ENCODE measurements at places on chromosomes 3 and 15.
A peak's percentile ranks its signal among the peaks of the same experiment; 100 is the strongest.

- DNase-seq = no peak
These were observed 197.4 kb downstream of the SLC9A9 start for GRCh38 chr3:143650827-143651226.

- DNase-seq = peak; percentile 14
These were observed 81.9 kb downstream of the NUP210 start for GRCh38 chr3:13338231-13338630.

GRCh38 chr3:153658136-153658535 is 463.1 kb upstream of the ARHGEF26 start:
- no peak for DNase-seq

DNA sequence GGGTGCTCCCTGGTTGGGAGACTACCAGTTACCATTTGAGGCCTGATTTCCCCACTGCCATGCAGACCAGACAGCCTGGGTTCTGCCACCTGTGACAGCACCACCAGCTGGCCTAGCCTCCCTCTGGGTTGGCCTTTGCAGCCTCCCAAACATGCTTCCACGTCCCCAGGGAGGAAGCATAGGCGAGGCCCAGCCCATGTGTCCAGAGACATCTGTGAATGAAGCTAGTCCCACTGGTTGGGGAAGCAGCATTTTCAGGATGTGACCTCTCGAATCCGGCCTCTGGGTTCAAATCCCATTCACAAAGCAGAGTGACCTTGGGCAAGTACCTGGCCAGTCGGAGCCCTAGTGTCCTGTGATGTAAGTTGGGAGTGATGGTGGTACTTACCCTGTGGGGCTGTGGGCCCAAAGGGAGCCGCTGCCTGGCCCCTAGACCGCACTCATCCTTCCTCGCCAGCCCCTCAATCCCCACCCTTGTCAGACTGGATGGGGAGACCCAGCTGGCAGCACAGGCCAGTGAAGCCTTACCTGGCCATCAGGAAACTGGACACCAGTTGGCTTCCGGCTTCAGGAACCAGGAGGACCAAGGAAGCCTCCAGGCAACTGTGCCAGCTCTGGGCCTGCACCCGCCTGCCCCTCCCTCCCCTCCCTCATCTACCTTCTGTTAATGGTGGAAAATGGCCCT is 6.0 kb downstream of the KLF15 start:
- DNase-seq = no peak

- no peak for DNase-seq
These were observed 91.4 kb downstream of the SLC49A4 start for GRCh38 chr3:122886251-122886650.

- peak; percentile 44 for DNase-seq
These were observed 192.4 kb upstream of the DPH6 start for GRCh38 chr15:35738370-35738769.

- no peak for DNase-seq
These were observed 123.6 kb downstream of the KLHL25 start for GRCh38 chr15:85671156-85671555.

DNA sequence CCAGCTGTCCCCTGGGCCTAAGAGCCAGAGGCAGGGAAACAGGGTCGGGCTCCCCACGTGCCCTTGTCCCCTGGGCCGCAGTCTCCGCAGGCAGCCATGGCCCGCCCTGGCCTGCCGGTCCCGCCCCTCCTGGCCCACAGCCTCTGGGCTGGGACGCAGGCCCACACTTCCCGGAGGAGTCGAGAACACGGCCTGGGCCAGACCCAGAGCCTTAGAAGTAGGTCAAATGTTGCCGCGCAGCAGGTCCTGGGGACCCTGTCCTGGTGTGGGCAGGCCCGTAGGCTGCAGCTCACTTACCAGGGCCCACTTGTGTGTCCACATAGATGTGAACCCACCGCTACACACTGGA is 4.3 kb upstream of the MYL3 start:
- DNase-seq = no peak

DNA sequence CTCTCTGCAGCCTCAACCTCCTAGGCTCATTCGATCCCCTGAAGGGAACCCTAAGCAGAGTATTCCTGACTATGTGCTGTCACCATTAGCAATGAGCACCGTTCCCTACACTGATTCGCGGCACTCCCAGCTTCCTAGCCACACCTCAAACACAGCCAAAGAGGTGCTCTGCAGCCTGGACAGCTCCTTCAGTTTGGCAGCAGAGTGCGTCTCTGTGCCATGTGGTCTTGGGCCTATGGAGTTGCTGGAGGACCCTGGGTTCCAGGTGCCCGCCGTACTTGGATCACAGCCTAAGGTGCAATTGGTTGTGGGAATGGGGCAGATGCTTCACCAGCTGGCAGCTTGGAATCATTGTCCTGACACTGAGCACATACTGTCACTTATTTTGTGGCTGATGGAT is 17.3 kb upstream of the IL12A start:
- DNase-seq = no peak

- DNase-seq = no peak
These were observed 36.7 kb upstream of the SLC6A11 start for GRCh38 chr3:10779293-10779805.

- DNase-seq = no peak
These were observed 101.8 kb downstream of the RAB11A start for GRCh38 chr15:65970937-65971740.

- no peak for DNase-seq
These were observed 377.3 kb downstream of the MECOM start for GRCh38 chr3:169286214-169286613.

- DNase-seq = peak; percentile 56
These were observed 8.3 kb downstream of the ANKRD63 start for GRCh38 chr15:40274350-40275274.

- no peak for DNase-seq
These were observed 12.6 kb downstream of the IFT57 start for GRCh38 chr3:108209579-108209978.

DNA sequence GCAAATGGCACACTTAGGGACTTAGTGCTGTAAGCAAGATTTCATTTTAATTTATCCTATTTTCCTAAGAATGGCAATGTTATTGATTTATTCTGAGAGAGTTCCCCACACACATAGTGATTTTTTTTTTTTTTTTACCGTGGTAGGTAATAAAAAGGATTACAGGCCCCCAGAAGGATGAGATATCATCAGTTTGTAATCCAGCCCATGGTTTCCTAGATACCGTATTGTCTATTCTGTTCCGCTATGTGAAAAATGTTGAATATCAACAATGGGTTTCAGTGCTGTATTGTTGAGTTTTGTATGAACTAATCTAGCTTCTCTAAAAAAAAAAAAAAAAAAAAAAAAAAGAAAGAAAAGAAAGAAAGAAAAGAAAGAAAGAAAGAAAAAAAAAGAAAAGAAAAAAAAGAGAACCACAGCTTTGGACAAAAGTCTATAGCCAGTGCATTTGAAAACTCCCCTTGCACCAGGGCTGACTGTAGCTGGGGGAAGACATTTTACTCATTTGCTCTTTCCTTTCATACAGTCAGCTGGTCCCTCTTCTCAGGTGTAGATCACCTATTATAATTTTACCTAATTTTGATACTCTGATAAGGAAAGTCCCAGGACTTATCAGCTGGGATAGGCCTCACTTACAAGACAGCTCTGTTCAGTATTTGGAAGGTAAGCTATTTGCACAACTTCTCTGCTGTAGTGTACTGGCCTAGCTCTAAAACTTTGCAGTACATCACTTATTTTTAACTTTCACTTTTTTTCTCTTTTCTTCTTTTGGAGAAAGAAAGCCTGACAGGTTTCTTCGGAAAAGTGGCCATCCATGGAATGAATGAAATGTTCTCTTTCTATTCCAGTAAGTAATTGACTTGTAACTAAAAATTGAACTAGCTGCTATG is 101.4 kb upstream of the SOX2 start:
- DNase-seq = no peak

DNA sequence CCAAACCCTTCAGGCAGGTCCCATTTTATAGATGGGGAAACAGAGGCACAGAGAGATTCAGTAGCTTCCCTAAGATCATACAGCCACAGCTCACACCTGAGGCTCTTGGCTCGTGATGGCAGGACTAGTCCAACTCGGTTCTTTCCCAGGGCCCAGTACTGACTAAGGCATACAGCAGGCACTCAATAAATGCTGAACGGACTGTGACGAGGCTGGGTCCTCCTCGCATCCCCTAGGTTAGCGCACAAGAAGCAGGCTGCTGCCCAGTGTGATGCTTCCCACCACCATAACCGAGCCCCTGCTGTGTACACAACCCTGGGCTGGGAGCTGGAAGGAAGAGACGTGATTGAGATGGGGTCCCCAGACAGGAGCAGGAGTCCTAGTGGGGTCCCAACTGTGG is 24.9 kb downstream of the PLXND1 start:
- no peak for DNase-seq

Measured in HFFc6 (cell line).